Vagina (tissue), 2 donors: ENCODE measurements at places on chromosomes 1 and 21.

DNA sequence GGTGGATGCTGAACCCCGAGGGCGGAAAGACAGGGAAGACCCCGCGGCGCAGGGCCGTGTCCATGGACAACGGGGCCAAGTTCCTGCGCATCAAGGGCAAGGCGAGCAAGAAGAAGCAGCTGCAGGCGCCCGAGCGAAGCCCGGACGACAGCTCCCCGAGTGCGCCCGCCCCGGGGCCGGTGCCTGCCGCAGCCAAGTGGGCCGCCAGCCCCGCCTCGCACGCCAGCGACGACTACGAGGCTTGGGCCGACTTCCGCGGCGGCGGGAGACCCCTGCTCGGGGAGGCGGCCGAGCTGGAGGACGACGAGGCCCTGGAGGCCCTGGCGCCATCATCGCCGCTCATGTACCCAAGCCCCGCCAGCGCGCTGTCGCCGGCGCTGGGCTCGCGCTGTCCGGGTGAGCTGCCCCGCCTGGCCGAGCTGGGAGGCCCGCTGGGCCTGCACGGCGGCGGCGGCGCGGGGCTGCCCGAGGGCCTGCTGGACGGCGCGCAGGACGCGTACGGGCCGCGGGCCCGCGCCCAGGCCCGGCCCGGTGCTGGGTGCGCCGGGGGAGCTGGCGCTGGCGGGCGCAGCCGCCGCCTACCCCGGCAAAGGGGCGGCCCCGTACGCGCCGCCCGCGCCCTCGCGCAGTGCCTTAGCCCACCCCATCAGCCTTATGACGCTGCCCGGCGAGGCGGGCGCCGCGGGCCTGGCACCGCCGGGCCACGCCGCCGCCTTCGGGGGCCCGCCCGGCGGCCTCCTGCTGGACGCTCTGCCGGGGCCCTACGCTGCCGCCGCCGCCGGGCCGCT lies 20.7 kb downstream of the FOXO6 start:
- no peak for DNase-seq

GRCh38 chr1:205416322-205416721 lies 5.5 kb downstream of the LEMD1 start:
- no peak for DNase-seq

- no peak for DNase-seq
Measured at GRCh38 chr1:243956450-243956849, 94.6 kb upstream of the ZBTB18 start.

DNA sequence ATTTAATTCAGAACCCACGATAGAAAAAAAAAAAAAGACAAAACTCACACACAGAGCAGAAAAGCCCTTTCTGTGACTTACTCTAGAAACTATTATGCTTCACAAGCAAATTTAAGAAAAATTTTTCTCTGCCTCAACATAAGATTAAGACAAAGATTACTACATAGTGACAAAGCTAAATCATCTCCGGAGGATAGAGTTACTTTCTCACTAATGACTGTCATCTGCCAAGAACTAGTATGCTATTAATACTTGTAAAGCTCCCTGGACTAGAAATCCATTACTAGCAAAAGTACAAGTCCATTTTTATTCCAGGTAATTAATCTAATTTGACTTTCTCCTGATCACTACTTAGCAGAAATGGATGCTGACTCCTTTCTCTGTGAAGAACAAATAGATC lies 25.9 kb downstream of the GREM2 start:
- DNase-seq = no peak

- DNase-seq = no peak
Measured at GRCh38 chr1:30719406-30720270, 3.7 kb downstream of the MATN1 start.
